ENCODE measurements at places on chromosomes 13 and 19.

- no peak for DNase-seq
Observed at GRCh38 chr19:23002690-23003422, at the start of gene ZNF728. ZNF728 (minus strand) TSS chr19:23003176; CDS start chr19:23003030, 146 bp downstream.

DNA sequence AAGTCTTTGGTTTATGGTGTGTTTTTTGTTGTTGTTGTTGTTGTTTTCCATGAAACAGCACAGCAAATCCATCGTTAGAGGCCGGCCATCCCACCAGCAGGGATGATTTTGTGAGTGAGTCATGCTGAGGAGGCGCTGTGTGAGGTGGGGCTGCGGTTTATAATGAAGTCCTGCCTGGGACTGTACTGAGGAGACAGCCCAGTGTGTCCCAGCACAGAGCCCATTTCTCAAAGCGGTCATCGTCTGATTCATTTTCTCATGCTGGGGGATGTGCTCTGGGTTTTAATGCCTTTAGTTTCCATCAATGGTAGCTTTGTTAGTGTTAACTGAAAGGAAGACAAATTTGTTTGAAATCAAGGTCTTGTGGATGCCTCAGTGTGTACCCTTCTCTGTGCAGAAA is 129.3 kb upstream of the SERP2 start:
- DNase-seq: no peak

DNA sequence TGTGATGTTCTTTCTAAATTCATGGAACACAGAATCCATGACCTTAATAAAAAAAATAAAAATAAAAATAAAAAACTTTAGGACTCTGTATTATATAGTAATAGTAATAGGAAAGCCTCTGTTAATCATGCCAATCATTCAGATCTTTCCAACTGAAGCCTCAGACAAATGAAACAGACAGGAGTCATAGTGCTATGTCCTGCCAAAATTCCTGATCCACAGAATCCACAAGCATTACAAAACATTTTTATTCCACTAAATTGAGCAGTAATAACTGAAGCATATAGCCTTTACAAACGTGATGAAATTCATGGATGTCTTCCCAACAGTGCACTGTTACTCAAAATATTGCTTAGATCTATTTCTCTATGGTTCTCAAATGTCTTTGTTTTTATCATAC is 820.6 kb upstream of the PCDH9 start:
- DNase-seq: no peak

GRCh38 chr19:33938821-33939220 is 142.2 kb downstream of the KCTD15 start:
- DNase-seq: no peak

GRCh38 chr13:44895953-44896335 is 93.3 kb downstream of the NUFIP1 start:
- no peak for DNase-seq

DNA sequence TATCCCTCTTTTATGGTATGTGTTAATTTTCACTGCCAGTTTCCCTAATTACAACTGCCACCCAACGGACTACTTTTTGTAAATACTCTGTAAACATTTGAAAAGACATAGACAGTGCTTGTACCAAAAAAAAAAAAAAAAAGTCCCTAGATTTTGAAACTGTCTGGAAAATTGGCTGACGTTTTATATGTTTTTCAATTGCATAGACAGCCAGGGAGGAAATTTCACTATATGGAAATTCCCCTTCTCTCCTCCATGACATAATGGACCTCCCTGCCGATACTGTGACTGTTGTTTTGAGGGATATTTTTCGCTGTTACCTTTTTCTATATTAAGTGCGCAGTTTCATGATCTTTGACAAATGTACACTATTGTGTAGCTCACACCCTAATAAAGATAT is 43.4 kb downstream of the C13orf42 start:
- no peak for DNase-seq

GRCh38 chr13:48072304-48072703 is 22.6 kb downstream of the MED4 start:
- no peak for DNase-seq

DNA sequence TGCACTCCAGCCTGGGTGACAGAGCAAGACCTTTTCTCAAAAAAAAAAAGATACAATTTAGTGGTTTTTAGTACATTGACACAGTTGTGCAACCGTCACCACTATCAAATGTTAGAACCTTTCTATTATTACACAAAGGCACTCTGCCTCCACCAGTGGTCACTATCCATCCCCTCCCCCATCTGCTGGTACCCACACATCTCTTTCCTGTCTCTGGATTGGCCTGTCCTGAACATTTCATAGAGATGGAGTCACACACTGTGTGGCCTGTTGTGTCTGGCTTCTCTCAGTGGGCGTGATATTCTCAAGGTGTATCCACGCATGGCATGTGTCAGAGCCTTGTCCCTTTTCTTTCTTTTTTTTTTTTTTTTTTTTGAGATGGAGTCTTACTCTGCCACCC is 11.2 kb downstream of the KDM4B start:
- no peak for DNase-seq

DNA sequence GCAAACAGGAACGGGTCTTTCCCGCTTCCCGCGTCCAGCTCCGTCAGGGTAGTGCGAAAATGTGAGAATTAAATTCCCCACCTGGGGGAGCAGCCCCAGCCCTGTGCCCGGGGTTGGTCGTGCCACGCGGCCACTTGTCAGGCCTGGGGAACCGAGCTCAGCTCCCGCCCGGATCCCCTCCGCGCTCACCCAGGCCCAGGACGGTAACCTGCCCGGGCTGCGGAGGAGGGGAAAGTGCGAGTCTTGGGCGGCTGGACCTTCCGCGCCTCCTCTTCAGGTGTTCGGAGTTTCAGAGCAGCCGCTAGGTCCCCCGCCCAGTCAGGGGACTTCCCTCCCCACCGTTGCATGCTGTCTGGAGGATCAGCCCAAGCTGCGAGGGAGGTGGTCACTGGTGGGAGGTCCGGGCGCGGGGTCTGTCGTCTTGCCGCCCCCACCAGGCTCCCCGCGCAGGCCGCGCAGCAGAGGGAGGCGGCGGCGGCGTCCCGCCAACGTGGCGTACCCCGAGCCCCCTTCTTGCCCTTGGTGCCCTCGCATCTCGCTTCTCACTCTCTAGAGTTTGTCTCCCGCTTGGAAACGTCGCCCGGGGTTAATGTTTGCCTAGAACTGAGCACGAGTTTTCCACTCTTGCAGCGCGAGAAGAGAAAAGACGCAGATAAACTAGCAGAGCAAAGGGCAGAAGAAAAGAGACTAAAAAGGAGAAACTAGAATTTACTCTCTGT is 8.1 kb downstream of the URAD start:
- DNase-seq: no peak

- no peak for DNase-seq
Observed at GRCh38 chr13:32682740-32683139, 96.5 kb downstream of the PDS5B start.

DNA sequence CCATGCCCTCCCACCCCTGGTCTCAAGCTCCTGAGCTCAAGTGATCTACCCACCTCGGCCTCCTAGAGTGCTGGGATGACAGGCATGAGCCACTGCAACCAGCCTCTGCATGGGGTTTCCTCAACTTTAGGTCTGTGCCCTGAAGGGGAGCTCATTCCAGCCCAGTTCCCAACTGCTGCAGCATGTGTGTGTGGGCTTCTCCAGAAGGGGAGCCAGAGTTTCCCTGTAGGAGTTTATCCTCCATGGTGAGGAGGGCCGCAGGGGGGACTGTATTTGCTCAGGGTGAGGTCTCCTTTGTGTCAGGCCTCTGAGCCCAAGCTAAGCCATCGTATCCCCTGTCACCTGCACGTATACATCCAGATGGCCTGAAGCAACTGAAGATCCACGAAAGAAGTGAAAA is 11.3 kb upstream of the ZNF808 start:
- DNase-seq: no peak

DNA sequence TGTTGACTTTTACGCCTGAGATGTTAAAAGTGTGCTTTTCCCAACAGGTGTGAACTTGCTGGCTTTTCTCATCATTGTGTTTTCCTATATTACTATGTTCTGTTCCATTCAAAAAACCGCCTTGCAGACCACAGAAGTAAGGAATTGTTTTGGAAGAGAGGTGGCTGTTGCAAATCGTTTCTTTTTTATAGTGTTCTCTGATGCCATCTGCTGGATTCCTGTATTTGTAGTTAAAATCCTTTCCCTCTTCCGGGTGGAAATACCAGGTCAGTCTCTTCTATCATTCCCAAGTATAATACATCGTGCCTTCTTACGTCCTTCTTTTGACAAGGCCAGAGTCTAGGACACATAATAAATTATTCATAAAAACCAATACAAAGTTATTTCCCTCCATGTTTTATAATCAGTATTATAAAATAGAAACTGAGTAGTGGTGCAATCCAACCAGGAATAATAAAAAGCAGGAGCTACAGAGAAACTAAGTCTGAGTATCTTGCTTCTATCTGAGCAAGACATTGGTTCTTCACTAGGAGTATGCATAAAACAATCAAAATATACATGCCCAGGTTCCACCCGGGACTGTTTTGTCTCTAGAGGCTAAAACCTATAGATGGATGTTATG is 57.9 kb downstream of the RXFP2 start:
- DNase-seq: no peak

DNA sequence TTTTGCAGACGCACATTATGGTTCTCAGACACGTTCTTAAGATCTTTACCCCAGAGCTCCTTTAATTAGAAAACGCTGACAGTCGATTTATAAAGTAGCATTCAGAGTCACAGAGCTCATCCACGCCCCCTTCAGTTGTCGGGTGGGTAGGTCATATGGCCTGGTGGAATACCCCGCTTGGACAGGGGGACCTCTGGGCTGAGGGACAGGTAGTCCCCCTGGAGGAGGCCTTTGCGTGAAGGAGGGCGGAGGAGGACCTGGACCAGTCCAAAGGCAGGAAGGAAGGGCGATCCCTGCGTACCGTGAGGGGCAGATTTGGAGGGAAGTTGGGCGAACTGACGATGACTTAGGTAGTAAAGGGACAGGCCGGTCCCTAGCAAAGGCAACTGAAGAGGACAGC is 20.5 kb downstream of the VASP start:
- no peak for DNase-seq

DNA sequence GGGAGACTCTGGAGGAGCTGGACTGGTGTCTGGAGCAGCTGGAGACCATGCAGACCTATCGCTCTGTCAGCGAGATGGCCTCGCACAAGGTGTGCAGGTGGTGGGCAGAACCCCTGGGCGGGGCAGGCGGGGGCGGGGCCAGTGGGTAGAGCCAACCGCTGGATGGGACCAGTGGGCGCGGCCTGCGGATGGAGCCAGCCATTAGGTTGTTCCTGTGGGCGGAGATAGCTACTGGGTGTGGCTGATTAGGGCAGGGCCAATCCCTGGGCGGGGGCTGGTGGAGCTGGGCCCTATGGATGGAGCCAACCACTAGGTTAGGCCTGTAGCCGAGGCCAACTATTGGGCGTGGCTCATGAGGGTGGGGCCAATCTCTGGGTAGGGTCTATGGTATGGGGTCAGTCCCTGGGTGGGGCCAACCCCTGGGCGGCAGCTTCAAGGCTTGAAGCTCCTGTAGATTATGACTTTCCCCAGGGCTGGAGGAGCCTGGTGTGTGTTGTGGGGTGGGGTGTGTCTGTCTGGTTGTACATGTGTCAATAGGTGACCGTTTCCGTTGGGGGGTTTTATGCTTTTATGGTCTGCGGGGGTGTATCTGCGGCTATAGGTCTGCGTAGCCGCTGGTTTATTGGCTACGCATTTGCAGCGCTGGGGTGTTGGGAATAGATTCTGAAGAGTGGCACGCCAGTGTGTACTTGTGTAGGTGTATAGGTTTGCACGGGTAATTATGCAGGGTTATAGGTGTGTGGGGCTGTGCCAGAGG is 30.7 kb downstream of the PDE4A start:
- DNase-seq: no peak

DNA sequence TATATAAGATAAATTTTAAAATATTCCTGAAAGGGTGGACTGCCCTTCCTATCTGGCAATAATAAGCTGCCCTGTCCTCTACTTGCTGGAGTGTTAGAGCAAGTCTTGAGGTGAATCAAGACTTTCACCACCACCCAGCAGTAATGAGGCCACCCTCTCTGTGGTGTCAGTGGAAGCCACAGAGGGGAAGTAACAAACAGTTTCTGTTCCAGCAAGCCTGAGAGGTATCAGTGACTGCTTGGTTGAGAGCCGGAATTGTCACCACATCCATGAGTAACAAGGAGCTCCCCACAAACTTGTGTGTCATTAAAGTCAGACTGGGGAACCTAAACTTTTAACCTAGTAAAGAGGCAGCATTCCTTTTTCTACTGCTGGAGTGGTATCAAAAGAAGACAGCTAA is 532.7 kb upstream of the SPRY2 start:
- no peak for DNase-seq

- DNase-seq: no peak
Observed at GRCh38 chr13:72199640-72200039, 332.6 kb upstream of the DACH1 start.

- no peak for DNase-seq
Observed at GRCh38 chr13:30679483-30680330, 55.6 kb upstream of the ALOX5AP start.

GRCh38 chr13:45048890-45049407 is 59.6 kb downstream of the GPALPP1 start:
- DNase-seq: no peak

- DNase-seq: no peak
Observed at GRCh38 chr13:47519626-47520025, 481.4 kb downstream of the SUCLA2 start.

GRCh38 chr13:40982772-40983171 is 36.3 kb downstream of the ELF1 start:
- DNase-seq: peak; percentile 39

- peak; percentile 5 for DNase-seq
Observed at GRCh38 chr19:7292950-7293761, 1.1 kb downstream of the INSR start.

- no peak for DNase-seq
Observed at GRCh38 chr13:91659256-91660075, 261.0 kb downstream of the GPC5 start.

DNA sequence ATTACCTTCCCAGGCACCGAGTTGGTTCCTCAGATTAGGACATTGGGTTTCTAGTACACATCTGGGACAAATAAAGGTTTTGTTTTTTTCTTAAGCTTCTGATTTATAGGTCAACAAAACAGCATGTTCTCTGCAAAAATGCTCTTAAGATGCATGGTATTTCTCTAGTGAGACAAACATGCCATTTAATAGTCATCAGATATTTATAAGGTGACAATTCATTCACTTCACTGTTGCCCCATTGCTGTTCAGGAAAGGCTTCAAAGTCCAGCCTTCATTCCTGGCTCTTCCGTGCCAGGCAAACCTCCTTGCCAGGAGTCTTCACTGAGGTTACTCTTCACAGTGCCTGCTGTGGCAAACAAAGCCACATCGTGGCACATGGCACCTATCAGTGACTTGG is 156.3 kb upstream of the FNDC3A start:
- DNase-seq: no peak

GRCh38 chr19:4662812-4663211 is 7.3 kb downstream of the MYDGF start:
- no peak for DNase-seq

GRCh38 chr13:29594303-29594709 is 1.2 kb downstream of the SLC7A1 start:
- DNase-seq: peak; percentile 36

DNA sequence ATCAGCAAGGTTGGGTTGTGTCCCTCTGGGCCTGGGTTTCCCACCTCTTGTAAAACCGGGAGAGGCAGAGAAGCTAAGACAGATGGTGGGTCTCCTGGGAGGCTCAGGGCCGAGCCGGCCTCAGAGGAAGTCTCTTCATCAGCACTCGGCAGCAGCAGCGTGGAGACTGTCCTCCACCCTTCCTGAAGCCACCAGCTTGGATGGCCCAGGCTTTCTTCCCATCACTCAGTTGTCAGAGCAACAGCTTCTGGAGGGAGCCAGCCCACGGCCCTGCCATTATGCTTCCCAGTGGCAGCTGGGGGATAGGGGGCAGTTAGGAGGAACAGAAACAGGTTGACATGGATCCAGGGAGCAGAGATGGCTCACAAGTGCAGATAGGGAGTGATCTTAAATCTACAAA is 191.0 kb downstream of the KATNAL1 start:
- no peak for DNase-seq
